Omental fat pad (tissue), 4 donors: ENCODE measurements at places on chromosomes 7 and 10. TPM values are rescaled to one million over a fixed set of nuclear protein-coding genes. Genes with fewer than 3 reads are reported as not detected.
A peak's percentile ranks its signal among the peaks of the same experiment; 100 is the strongest.

- no peak for DNase-seq
Measured at GRCh38 chr7:98520356-98520951, 96.6 kb upstream of the NPTX2 start.

DNA sequence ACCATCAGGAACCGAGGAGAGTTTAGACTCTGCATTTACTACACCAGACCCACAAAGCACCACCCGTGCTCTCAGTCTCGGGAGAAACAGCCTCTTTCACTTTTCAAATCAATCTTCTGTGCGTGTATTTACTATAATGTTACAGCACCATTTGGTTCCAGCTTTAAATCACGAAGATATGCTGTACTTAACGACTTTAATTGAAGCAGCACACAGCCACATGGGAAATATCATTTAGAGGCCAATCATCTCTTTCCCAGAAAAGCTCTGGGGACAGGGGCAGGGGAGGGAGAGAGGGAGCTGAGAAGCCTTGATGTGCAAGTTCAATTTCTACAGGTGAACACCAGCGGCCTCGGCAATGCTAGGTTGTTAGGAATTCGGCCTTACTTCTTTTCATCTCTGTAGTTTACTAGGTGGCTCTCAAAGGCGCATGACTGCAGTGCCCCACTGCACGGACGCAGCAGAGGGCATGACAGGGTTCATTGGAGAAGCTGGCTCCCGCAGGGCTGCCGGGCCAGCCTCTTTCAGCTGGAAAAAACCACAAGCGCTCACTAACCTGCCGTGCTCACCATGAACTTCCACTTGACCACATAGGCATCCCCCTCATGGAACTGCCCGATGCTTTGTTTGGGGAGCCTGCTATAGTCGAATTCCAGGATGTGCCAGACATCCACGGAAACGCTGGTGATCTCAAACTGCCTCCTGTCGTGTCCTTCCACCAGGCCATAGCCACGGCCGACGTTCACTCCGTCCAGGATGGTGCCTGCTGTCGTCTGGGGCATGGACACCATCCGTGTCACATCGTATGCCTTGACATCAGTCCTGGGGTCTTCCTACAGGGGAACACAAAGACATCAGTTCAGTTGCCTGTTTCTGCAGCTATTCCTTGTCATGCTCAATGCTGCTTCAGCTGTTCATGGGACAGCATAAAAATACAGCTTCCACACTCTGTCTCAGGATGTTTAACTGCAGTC lies 154.5 kb downstream of the SVIL start:
- DNase-seq = no peak

DNA sequence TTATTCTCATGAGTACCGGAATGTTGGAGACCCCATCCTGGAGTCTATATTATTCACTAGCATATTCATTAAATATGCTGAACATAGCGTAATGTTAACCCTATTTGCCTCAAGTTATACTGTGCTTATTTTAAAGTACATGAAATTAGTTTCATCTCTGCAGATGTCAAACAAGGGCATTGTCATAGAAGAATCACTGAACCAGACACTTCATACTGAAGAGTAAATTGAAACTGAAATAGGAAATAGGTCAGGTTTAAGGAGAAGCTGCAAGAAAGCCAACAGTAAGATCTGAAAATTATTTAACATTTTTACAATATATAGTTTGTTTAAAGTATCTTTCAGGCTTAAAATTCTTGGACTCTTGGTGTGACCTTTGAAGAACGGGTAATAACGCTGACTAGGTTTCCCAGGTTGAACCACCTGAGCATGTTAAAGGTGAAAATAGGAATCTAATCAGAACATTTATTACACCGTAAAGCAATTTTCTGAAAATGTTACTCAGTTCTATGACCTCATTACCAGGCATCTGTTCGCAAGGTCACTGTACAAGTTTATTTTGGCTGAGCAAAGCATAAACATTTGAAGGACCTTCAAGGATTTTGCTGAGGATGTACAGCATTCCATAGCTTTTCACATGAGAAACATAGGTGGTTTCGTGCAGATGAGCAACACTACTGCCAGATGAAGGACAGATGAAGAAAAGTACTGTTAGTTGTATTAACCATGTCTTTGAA lies 82.7 kb downstream of the REEP3 start:
- DNase-seq = no peak

Gene KIF20B
- total RNA-seq = 4.1 TPM

DNA sequence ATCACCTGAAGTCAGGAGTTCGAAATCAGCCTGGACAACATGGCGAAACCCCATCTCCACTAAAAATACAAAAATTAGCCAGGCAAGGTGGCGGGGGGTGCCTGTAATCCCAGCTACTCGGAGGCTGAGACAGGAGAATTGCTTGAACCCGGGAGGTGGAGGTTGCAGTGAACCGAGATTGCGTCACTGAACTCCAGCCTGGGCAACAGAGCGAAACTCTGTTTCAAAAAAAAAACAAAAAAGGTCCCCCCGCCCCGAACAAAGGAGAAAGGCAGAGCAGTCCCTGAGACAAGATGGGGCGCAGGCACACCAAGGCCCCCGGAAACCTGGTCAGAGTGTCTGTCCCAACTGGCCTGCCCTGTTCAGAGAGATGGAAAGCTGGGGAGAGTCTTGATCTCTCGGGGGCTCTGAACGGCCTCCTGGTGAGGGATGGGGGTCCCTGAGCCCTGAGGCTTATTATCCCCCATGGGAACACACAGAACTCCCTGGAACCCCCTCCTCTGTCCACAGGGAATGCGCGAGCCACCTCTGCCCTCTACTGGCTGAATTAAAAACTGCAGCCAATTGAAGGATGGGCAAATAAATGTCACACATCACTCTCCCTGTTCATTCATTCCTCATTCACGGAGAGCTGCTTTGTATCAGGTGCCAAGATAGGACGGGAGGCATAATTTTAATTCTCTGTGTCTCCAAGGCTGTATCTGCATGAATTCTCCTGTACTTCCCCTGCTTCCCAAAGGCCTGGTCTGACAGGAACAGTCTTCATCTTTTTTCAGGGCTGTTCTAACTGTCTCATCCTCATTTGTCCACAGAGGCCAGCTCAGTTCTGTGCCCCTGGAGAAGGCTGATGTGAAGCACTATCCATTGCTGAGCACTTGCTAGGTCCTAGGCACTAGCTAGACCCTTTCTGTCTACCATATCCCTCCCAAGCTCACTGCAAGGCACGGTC lies 28.9 kb downstream of the MAT1A start:
- DNase-seq = no peak

DNA sequence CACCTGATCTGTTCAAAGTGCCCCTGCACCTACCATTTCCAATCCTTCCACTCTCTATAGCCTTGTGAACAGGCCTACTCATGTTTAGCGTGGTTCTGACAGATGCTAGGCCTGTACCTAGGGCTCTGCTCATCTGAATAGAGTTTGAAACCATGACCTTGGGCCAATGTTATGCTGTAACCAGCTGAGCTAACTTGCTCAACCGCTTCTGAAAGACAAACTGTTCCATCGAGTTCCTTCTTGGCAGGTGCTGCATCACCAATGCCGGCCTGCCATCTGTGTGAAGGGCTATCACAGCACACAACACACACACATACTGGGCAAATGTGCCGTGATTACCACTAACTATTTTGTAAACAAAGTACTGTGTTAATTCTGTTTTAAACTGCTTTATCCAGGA lies 419.0 kb upstream of the GALNT17 start:
- no peak for DNase-seq

DNA sequence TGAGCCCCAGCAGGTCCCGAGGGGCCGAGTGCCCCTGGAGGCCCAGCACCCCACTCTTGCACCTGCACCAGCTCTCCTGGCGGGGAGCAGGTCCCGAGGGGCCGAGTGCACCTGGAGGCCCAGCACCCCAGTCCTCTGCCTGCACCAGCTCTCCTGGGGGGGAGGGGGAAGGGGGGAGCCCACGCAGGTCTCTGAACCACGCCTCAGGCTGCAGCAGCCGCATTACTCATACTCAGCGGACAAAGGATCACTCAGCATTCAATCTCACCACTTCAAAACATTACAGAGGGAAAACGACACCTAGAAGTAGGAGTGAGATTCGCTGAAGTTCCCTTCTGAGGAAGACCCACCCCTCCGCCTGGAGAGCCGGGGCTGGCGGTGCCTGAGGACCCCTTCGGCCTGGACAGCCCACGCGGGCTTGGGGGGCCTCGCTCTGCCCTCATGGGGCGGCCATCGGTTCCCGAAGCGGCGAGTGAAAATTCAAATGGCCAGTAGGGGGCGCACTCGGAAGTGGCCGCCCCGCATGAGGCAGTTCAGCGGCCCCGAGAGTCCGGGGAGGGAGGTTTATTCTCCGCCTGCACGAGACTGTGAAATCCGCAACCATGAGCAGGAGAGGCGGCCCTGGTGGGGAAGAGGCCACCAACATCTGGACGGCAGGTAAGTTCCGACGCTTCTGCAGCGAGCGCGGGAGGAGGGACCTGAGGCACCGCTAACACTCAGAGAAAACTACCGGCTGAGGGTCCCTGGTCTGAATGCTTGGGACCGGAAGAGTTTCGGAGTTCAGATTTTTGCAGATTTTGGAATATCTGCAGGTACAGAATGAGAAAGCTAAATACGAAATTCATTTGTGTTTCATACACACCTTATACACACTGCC lies 1.1 kb upstream of the GPER1 start:
- peak; percentile 78 for DNase-seq

- no peak for DNase-seq
Measured at GRCh38 chr10:94251568-94251967, 111.2 kb downstream of the NOC3L start.

DNA sequence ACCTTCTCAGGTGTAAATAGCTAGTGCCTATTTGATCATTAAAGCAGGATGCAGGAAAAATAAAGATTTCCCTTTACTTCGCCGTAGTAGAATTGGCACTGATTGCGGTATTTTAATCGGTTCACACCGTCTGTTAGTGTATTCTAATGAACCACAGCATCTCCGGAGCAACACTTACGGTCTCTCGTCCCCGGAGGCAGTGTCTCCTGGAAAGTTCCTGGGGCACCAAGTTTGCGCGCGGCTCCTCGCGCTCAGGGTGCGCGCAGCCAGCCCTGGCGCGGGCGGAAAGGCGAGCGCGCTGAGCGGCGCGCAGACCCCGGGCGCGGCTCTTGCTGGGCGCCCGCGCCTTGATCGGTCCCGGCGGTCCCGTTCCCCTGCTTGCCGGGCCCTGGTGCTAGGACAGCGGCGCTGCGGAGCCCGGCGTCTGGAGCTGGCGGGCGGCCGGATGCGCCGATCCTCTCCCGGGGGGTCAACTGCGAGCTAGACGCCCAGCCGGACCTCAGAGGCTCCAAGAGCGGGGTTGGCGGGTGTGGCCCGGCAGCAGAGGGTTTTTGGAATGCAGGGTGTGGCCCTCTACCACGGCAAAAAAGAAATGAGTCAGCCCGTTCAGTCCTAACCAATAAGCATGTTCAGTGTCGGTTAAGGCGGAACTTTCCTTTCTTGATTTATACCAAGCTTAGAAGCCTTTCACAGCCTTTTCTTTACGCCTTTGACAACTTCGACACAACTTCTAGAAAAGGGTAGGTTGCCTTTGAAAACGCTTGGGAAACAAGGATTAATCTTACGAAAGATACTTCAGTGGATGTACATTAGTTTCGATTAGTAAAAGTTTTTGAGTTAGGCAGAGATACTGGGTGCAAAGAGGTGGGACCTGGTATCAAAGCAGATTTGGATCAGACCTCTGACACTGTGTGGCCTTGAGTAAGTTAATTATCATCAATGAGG lies 166.8 kb upstream of the ASAH2 start:
- no peak for DNase-seq

GRCh38 chr10:76456197-76456596 lies 1024.8 kb downstream of the LRMDA start:
- no peak for DNase-seq
